Activated T-helper 1 cell treated with anti-CD3 and anti-CD28 coated beads, Interleukin-2, amount 50 U/mL, for 16 hours (primary cell): ENCODE measurements at places on chromosomes 5 and 9.

DNA sequence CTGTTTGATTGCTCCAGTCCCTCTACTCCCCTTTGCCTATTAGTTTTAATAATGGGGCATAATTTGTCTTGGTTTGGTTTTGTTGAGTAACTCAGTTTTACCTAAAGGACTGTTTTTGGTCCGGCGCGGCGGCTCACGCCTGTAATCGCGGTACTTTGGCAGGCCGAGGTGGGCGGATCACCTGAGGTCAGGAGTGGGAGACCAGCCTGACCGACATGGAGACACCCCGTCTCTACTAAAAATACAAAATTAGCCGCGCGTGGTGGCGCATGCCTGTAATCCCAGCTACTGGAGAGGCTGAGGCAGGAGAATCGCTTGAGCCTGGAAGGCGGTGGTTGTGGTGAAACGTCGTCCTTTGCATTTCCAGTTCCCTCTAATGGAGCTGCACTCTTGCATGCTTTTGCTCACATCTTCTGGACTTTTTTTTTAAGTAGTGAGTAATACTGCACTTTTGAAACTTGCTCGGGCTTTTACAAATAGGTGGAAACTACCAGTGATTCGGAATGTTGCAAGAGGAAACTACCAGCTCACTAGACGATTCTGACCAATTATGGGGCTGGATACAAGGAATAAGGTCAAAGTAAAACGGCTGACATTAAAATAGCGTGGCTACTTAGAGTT is 721 bp upstream of the MAML1 start:
- no peak for DNase-seq

GRCh38 chr5:112312295-112313275 is 106.5 kb downstream of the EPB41L4A start:
- DNase-seq: no peak

DNA sequence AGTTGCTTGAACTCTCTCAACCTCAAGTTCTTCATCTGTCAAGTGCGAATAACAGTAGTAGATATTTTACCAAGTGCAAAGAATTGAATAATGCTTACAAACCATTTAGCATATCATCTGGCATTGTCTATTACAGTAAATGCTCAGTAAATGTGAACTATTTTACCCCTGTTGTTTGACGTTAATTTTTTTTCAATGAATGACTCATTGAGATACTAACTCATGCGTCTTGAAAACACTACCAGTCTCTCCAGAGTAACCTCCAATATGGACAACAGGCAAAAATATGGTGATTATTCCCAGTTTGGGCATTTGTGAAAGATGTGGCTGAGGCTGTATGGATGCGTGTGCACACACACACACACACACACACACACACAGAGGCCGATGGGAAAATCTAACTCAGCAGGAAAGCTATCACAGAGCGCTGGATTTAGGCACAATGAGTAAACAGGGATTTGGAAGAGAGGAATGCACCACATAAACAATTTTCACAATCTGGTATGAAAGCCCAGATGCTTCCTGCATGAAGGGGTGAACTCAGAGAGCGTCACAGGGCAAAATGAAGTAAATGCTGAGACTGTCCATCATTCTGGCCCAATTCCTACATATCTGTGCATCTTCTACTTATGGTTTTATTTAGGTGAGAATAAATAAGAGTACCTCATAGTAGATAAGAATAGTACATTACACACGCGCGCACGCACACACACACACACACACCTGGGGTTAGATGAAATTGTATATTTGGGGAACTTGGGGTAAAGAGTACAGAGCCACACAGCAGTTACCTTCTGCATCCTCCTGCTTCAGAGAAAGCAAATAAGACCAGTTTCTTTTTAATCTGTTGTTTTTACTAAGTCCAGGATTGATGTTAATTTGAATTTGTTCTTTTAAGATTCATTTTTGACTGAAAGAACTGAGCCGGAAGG is 128.7 kb downstream of the PALM2AKAP2 start:
- DNase-seq: no peak

DNA sequence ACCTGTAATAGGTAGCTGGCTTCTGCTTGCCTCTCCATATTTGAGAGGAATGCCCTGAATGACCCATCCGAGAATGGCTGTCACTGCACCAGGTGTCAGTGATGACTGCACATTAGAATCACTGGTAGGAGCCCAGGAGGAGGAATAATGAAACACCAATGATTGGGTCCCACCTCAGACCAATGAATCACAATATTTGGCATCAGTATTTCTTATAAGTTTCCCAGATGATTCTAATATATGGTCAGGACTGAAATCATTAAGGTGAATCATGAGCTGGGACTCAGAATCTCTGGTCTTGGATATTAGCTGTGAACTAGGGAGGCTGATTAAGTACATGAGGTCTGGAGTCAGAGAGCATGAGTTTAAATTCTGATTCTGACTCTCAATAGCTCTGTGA is 23.4 kb downstream of the ARSB start:
- DNase-seq: no peak

DNA sequence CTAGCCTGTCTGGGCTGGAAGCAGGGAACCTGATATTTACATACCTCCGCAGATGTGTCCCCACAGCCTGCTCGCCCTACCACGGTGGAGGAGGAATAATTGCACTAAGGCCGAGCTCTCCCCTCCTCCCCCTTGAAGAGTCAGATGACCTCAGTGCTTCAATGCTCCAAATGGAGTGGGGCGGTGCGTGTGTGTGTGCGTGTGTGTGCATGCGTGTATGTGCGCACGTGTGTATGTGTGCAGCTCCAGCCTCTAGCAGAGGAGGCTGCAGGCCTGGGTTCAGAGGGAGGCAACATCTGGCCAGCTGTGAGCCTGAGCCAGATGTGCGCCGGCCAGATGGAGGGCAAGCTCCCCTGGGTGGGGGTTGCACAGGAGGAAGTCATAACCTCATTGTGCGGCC is 90.5 kb downstream of the NRG2 start:
- DNase-seq: no peak

- DNase-seq: no peak
Observed at GRCh38 chr5:143557061-143557818, 153.8 kb upstream of the NR3C1 start.

DNA sequence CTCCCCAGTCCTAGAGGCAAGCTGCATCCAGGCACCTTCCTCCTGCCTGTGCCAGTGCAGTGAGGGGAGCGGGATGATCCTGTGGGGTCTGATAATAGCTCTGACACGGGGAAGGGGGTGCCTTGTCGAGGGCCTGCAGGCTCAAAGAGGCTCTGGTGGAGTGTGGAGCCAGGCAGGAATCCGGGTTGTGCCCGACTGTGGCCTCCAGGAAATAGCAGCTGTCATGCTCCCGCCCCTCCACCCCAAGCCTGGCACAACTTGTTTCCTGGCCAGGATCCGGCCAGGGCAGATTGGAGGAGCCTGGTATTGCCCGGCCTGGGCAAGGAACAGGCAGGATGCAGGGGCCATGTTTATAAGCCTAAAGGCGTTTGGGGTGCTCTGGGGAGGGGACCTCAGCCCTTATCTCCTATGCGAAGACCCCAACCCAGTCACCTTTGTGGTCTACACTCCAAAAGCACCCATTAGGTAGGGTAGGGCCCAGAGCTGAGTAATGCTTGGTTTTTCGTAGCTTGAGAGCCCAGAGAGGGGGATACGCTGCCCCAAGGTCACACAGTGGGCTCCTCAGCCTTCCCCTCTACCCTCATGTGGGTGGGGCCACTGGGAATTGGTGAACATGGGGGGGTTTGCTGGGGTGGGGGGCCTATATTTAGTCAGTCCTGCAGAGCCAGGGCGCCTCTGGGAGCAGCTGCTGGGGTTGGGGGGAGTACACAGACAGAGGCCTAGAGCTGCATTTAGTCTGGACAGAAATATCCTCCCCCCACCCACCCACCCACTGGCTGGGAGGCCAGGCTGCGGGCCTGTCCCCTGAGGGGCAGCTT is 12.2 kb downstream of the CXXC5 start:
- DNase-seq: no peak

DNA sequence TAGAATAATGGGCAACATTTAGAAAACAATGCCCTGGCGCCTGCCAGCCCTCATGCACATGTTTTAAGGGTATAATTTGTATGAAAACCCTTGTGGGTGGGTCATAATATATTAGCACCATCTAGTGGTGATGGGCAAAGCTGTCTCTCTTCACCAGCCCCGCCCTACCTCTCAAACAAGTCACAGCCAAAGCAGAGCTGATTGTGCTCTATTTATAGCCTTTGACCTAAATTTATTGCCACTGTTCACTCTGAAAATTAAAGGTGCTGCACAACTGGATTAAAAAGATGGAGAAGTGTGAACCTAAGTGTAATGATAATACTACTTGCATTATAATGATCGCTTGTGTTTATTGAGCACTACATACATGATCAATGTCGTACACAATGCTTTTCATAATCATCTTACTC is 131.9 kb upstream of the ANKH start:
- peak; percentile 16 for DNase-seq

GRCh38 chr5:11012295-11012694 is 251.3 kb upstream of the DAP start:
- DNase-seq: no peak

DNA sequence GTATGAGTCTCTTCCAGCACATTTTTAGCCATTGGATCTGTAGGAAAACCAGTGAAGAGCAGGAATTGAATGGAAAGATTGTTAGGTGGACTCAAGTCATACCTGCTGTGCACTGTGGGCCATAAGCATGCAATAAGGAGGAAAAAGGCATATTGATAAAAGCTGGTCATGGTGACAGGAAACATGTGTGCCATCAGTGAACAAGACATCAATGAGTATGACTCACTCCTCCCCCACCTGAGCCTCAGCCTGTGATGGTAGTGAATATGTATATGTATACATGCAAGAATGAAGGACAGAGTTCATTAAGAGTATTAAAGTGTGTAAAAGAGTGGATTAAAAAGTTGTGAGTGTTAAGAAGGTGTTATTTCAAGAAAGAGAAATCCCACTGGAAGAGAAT is 164.5 kb downstream of the TMEM38B start:
- DNase-seq: no peak

DNA sequence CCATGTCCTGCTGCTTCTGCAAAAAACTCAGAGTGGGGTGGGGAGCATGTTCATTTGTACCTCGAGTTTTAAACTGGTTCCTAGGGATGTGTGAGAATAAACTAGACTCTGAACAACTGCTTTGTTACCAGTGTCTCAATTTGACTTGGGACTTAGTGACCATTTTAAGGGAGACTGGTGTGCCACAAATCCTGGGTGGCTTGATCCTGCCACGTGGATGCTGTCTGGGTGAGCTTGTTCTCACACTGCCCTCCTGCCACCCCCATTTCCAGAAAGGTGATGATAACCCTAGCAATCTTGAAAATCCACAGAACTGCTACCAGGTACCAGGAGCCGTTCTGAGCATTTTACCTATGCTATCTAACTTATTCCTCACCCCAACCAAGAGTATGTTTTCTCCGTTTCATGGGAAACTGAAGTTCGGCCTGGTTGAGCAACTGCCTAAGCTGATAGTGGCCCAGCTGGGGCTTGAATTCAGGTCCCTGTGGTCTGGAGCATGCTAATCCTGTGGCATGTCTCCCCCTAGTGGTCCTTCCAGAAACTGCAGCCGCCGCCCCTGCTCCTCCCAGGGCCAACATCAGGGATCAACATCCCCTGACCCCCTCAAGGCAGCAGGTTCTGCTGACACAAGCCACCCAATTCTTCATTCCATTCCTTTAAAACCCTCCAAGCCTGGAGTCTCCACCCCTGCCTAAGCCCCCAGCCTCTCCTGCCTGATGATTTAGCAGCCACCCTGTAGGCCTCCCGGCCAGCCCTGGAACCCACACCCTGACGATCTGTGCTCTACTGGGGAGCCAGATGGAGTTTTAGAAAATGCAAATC is 2.8 kb downstream of the IL3 start:
- peak; percentile 82 for DNase-seq

- DNase-seq: no peak
Observed at GRCh38 chr9:36258996-36259533, 817 bp upstream of the GNE start.

DNA sequence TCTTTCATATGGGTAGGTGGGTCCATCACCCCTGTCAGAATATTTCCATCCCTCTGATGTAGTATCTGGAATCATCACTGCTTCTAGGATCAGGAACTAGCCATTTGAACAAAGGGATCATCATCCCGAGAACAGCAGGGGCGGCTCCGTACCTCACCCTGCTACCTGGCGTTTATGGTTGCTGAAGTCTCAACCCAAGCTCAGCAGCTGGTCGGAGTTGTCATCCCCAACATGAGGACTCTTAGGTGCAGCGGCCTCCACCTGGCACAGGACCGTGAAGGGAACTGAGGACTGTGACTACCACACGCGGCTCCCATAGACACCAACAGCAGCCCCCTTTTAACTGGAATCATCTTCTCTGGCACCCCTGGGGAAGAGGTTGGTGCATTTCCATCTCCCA is 35.1 kb downstream of the ROR2 start:
- DNase-seq: no peak

- no peak for DNase-seq
Observed at GRCh38 chr5:170067152-170067551, 38.5 kb upstream of the FOXI1 start.
